ENCODE measurements at places on chromosomes 7 and 10.

- no peak for DNase-seq
Measured at GRCh38 chr7:11252705-11253272, 279.1 kb downstream of the PHF14 start.

GRCh38 chr7:106721816-106722785 lies 61.1 kb upstream of the CCDC71L start:
- DNase-seq = no peak

- no peak for DNase-seq
Measured at GRCh38 chr10:113746217-113746957, 5.1 kb upstream of the PLEKHS1 start.

DNA sequence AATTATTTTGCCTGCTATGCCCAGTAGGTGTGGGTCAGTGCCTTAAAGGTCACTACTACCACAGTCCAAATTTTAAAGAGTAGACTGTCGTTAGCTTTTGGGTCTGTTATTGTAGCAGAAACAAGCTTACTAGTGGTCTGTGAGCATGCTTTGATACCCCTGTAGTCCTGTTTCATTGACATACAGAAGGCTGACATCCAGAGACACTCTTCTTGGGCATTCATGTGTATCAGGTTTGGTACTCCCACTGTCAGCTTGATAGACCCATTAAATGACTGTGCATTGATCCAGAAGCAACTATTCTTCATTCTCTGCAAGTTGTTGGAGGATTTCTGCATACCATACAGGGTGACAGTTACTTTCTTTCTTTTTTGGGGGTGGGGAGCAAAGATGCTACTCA lies 884.4 kb upstream of the CELF2 start:
- no peak for DNase-seq

GRCh38 chr10:114404171-114405010 lies at the start of gene AFAP1L2:
AFAP1L2 (minus strand) TSS chr10:114404502; CDS start chr10:114404455, 47 bp downstream.
- DNase-seq = peak; percentile 40

DNA sequence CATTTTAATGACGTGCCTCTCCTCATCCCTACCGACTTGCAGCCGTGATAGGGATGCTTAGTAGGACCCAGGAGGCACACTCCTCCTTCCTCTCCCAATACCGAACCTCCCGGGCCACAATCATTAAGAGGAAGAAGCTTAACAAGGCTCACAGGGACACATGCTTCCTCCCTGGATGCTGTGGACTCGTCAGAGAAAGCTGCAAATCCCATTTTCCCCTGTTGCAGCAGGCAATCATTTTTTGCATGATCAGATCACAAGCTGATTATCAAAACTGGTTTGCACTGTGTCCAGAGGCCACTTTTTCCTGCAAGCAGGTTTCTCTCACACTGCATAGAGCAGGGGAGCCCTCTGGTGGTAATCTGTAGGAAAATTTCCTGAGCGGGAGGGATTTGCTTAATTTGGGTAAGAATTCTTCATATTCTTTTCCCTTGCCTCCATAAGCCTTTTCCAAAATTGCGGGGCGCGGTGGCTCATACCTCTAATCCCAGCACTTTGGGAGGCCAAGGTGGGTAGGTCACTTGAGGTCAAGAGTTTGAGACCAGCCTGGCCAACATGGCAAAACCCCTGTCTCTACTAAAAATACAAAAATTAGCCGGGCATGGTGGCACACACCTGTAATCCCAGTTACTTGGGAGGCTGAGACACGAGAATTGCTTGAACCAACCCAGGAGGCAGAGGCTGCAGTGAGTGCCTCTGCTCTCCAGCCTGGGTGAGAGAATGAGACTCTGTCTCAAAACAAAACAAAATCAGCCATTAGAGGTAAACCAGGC lies 16.1 kb upstream of the LAMB4 start:
- DNase-seq = peak; percentile 70

DNA sequence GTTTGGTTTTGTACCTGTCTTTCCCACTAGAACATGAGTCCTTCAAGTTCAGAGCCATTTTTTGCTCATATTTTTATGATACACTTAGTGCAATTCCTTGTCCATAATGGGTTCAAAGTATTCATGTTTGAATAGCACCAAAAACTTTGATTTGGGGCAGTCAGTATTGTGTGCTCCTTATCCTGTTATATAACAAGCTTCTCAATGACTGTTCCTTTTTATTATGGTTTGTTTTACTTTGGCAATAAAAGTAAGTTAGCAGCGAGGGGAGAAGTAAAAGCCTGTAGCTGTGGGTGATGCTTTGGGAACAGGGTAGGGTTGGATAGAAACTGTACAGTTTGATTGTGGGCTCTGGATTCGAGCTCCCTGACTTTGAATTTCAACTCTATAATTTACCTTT lies 174.4 kb upstream of the PCLO start:
- no peak for DNase-seq

DNA sequence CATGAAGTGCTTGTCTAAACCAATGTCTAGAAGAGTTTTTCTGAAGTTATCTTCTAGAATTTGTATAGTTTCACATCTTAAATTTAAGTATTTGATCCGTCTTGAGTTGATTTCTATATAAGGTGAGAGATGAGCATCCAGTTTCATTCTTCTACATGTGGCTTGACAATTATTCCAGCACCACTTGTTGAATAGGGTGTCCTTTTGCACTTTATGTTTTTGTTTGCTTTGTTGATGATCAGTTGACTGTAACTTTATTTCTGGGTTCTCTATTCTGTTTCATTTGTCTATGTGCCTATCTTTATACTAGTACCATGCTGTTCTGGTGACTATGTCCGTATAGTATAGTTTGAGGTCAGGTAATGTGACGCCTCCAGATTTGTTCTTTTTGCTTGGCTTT lies 426.6 kb upstream of the CHRM2 start:
- no peak for DNase-seq
